ENCODE measurements at places on chromosomes 12 and 14. TPM values are rescaled to one million over a fixed set of nuclear protein-coding genes. Genes with fewer than 3 reads are reported as not detected.

EIF2S3B gene
- polyA plus RNA-seq: 0.16 TPM

SLC22A17 gene
- 20.6 TPM for polyA plus RNA-seq

DNA sequence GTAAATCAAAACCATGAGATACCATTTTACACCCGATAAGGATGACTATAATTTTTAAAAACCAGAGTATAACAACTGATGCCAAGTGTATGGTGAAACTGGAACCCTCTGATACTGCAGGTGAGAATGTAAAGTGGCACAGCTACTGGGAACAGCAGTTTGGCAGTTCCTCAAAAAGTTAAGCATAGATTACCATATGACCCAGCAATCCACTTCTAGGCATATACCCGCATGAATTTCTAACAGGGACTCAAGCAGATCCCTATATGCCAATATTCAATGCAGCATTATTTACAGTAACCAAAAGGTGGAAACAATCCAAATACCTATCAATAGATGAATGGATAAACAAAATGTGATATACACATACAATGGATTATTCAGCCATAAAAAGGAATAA is 57.4 kb downstream of the BAZ1A start:
- no peak for DNase-seq

DNA sequence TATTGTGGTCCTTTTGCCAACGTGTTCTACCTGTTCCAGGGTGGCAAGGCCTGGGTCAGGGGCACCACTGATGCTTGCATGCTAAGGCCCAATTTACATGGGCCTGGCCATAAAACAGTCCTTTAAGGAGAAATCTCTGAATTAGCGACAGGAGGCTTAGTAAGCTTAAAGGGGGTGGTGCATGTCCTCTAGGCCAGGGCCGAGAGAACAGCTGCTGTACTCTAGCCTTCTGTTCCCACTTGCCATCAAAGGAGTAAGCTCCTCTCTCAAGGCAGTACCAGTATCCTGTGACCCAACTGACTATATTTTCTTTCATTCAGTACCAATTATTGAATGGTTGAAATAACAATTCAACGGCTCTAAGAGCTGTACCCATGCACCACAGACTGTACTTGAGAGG is 67.7 kb upstream of the ZDHHC17 start:
- no peak for DNase-seq

Measured in SK-N-SH (cell line).